Frontal cortex (tissue), 4 donors: ENCODE measurements at places on chromosomes 16 and 17. TPM values are rescaled to one million over a fixed set of nuclear protein-coding genes. Genes with fewer than 3 reads are reported as not detected.

Gene DNASE1
- total RNA-seq: 25.7 TPM

Gene MYH8
- total RNA-seq: under 0.01 TPM

Gene WNT9B
- not detected for total RNA-seq

Gene KIF2B
- total RNA-seq: not detected

Gene KCNH6
- not detected for total RNA-seq

Gene SMPD3
- 64.8 TPM for total RNA-seq
